ENCODE measurements at places on chromosomes 7 and 10.

- no peak for DNase-seq
These were observed 40.1 kb downstream of the LYZL2 start for GRCh38 chr10:30589441-30589840.

DNA sequence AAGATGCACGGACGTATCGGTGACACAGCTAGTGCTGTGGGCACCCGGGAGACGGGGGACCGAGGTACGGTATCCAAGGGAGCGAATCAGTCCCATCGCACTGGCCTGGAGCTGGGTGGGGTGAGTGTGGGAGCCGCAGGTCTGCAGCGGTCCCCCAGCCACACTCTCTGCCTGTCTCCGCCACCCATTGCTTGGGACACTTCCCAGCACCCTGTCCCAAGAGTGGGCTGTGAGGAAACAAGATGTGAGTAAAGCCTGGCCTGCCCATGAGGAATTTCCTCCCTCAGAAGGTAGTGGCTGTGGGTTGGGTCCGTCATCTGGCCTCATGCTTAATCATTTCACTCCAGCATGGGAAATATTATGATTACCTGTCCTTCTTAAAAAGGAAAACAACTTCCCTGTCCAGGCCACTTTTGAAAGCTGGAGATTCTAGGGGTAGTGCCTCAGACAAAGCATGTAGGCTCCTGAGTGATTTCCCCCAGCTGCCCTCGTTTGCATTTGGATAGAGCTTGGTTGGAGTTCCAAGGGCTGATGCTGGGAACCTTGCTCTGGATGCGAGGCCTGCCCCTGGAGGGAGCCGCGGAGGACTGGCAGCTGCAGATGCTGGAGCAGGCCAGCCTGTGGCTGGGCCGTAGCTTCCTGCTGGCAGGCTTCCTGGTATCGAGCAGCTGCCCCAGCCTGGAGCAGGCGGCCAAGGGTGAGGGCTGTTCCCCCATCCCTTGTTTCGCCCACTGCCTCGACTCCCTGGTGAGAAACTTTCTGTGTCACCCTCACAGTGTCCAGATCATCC is 6.2 kb upstream of the ACTR3C start:
- DNase-seq, result no peak

- no peak for DNase-seq
These were observed 48.3 kb downstream of the TMEM270 start for GRCh38 chr7:73909051-73909941.

GRCh38 chr10:36573246-36573645 is 552.2 kb upstream of the ANKRD30A start:
- no peak for DNase-seq

DNA sequence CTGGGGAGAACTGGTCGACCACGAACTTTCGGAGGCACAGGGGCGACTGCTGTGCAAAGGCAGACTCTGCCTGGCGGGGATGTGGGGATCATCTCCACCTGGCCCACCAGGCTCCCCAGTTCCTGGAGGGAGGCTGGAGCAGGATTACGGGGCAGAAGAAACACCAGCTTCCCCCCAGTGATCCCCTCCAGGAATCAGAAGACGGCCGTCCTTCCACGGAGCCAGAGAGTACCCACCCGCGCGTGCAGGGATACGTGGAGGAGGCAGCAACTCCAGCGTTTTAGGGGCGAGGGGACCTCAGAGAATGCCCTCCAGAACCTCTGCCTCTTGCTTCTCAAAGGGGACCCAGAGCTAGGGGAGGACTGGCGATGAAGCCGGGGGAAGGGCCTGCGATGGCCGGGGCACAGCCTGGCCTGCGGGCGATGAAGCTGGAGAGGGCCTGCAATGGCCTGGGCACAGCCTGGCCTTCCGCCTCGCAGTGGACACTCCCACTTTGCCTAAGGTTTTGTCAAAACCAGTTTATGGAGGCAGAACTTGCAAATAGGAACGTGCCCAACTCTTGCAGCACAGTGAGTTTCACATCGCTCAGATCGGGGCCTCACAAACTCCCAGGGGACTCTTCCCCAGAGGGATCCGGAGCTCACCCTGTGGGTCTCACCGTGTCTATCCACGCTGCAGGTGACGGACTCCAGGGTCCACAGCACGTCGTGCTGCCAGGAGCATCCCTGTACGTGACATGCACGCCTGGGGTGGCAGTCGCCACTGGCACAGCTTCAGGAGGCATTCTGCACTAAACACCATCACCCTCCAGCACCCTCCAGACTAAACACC is 77.9 kb upstream of the PDGFA start:
- DNase-seq, result no peak

GRCh38 chr10:110074758-110075671 is 67.2 kb downstream of the ADD3 start:
- DNase-seq, result no peak

GRCh38 chr10:125120053-125120710 is 40.2 kb downstream of the CTBP2 start:
- no peak for DNase-seq

DNA sequence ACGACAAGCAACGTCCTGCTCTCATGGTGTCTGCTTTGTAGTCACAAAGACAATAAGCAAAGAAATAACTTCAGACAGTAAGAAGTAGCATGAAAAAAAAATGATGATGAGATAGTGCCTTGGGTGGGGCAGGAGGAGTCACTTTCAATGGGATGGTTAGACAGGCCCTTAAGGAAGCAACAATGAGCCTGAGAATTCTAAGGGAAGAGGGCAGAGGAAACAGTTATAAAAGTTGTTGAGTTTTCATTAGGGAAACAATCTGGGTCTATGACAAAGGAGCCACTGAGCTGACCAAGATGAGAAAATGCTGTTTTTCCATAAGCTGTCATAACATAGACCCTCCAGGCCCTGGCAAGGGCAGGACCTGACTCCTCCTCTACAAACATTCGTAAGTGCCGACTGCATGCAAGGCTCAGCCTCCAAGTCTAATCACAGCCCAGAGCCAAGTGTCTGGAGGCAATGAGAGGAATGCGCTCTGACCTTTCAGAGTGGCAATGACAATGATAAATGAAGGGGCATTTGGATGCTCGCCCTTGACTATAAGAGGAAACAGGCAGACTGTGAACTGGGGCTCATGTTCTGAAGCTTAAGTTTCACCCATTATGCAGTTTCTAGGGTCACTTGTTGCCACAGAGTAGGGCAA is 43.7 kb downstream of the PPP1R3C start:
- DNase-seq, result no peak

DNA sequence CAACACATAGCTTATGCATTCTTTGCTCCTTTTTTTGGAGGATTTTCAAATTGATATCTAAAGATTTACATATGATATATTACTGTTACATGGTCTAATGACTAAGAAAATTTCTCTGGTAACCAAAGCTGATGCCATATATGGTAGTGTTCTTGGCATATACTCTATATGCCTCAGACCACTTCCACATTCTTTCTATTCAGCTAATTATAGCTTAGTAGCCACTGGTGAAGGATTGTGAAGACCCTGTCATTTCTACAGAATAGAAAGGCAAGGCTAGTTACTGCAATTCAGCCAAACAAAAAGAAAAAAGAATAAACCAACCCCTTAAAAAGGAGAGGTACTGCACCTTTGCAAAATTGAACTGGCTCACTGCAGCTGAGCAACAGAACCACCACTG is 3.7 kb downstream of the PURB start:
- DNase-seq, result no peak

- DNase-seq, result no peak
These were observed 16.9 kb upstream of the GGCT start for GRCh38 chr7:30521532-30521931.

GRCh38 chr10:79378383-79378646 is 31.0 kb downstream of the PPIF start:
- DNase-seq, result no peak

GRCh38 chr7:65509368-65510186 is 135.9 kb downstream of the ZNF92 start:
- no peak for DNase-seq

DNA sequence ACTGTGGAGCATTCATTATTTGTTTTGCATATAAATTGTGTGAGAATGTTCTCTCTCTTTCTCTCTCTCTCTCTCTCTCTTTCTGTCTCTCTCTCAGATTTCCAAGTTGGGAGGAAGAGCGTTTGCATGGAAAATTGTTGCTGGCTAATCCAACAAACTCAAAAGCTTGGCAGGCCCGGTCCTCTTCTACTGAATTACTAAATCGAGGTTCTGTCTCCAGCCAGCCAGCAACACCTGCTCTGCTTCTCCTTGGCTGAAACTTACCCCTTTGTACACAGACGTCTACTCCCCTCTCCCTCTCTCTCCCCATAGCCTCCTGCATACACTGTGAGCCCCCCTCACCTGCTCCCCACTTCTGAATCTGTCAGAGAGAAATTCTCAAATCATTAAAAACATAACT is 996.4 kb upstream of the AUTS2 start:
- no peak for DNase-seq

- no peak for DNase-seq
These were observed 620 bp downstream of the ZNF117 start for GRCh38 chr7:64990216-64990615.

- DNase-seq, result peak; percentile 10
These were observed 82.8 kb downstream of the GATA3 start for GRCh38 chr10:8137272-8137681.

GRCh38 chr10:31830887-31831286 is 97.7 kb downstream of the ARHGAP12 start:
- DNase-seq, result no peak

DNA sequence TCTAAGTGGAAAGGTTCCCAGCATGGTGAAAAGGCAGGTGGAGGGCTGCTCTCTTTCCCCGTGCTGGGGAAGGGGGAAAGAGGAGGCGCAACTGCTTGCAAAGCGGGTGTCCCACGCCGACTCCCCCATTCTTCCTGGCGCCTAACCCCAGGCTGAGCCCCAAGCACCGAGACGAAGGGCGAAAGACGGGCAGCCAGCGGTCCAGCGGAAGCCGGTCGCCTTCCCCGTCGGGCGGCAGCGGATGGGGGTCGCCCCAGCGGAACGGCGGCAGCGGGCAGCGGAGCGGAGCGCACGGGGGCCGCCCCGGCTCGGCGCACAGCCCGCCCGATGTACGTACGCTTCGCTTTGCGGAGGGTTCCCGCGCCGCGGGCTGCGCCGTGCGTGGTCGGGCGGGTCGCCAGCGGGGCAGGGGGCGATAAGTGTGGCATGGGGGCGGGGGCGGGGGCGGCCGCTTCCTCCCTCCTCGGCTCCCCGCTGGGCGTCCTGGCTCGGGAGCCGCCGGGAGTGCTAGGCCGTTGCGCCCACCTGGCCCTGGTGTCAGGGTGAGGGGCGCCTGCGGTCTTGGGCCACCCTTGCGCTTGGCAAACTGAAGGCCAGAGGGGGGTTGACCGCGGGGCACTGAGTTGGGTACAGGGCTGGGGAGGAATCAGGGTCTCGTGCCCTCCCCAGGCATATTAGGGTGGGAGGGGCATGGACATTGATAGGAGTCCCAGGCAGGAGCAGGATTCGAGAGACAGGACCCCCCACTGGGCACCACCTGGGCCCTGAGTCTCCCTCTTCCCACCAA is 35.2 kb upstream of the HSPB1 start:
- no peak for DNase-seq

- peak; percentile 42 for DNase-seq
These were observed 63.9 kb upstream of the AHR start for GRCh38 chr7:17234398-17235031.

DNA sequence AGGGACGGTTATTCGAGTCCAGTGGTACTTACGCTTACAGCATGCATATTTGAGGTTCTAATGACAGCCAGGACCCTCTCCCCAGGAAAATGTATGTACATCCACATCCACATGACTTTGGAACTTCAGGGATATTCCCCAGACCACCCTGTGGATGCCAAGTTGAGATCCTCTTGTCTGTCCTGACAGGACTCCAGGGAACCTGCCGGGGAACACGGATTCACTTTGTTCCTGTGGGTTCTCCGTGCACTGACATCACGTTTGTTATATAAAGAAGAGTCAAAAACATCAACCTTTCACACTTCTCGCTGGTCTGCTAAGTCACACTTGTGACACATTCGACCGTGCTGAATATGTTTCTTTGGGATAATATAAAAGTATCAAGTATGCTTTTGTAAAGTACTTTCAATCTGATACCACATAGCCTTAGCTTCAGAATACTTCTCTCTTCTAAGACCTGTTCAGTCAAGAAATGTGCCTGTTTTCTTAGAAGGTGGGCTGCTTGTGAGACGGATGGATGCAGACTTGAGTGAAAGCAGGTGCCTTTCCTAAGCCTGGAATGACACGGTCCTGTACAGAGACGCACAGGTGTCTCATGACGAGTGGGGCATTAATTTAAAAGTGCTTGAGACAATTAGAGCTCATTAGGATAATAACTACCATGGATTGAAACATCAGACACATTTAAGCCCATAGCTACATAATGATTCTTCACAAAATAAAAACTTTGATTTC is 38.7 kb downstream of the CALML5 start:
- no peak for DNase-seq

DNA sequence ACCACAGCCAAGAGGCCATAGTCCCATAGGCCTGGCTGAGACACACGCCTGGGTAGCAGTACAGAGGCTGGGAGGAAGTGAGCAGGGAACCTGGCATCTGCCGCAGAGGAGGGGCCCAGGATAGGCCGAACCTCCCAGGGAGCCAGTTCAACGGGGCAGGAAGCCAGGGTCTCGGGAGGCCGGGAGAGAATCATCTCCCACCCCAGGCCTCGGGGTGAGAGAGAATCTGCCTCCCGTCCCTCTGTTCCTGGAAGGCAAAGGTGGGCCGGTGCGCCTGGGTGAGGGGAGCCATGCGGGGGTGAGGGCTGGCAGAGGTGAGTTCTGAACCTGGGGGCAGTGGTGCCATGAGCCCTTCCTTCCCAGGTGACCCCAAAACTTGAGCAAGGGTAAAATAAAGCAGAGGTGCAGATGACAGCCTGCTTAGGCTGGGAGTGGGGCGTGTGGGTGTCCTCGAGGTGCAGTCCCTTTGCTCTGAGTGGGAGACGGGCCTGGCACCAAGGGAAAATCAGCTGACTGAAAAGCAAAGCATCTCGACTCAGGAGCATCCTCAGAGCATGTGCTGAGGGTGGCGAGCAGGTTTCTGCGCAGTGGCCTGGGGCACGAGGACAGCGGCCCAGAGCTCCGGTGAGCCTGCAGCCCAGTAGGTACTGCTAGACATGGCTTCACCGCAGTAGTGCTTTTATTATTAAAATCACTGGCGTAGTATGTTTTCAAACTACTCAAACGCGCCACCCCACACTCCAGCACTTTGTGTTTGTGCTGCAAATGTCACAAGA is 15.5 kb downstream of the AGAP3 start:
- no peak for DNase-seq

GRCh38 chr7:89247207-89247606 is 451.7 kb upstream of the TEX47 start:
- DNase-seq, result no peak

DNA sequence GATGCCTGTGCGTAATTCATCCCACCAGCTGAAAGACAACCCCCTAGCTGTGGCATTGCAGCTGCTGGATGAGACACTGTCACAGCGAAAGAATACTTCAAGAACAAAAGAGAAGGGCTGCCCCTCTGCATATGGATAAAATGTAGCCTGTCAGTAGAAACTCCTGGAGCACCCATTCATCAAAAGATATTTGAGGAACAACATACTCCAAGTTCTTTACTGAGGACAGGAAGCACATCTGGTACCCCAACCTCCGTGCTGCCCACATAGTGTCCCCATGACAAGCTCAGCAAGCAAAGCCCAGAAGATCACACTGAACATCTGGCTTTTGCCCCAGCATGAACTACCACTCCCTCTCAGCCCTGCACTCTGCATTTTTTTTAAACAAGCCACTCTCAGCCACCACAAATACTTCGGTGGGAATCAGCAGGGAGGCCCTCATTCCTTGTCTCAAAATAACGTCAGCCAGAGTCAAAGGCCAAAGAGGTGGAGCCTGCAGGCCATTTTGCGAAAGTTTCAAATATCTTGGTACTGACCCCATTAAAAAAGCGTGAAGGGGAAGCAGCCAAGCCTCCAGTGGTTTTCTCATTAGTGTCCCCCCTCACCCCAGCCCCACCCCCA is 1.7 kb downstream of the CREB3L2 start:
- DNase-seq, result no peak
